T-cell (primary cell): ENCODE measurements at places on chromosomes 1 and 21.

- DNase-seq, result no peak
Observed at GRCh38 chr1:217354895-217355294, 276.0 kb downstream of the GPATCH2 start.

DNA sequence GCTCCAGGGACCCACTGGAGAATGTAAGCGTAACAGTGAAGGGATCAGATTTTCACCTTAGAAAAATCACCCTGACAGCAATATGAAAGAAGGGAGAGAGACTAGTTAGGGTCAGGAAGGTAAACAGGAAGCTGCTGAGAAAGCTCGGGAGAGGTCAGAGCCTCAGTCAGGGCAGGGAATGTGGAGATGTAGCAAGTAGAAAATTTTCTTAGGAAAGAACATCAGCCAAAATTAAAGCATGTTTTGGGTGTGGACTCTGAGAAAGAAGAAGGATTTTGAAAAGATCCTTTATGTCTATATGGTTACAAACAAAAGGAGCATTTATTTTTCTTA lies 16.7 kb upstream of the ERICH3 start:
- no peak for DNase-seq

DNA sequence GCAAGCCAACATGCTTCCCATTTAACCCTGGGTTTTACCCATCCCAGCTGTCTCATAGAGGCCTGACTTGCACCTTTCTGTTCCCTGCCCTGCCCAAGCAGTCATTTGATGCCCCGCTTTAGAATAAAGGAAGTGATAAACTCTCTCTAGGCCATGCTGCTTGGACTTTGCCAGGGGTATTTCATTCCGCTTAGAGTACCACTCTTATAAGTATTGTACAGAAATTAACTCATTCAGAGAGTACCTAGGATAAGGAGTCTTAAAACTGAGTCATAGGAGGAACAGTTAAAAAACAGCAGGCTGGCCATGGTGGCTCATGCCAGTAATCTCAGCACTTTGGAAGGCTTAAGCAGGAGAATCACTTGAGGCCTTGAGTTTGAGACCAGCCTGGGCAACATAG lies 21.0 kb upstream of the LYST start:
- no peak for DNase-seq

- no peak for DNase-seq
Observed at GRCh38 chr1:64263335-64263734, 59.9 kb downstream of the UBE2U start.

- DNase-seq, result no peak
Observed at GRCh38 chr1:156281693-156282478, 739 bp downstream of the SMG5 start.

- no peak for DNase-seq
Observed at GRCh38 chr1:203440771-203441170, 34.8 kb upstream of the PRELP start.

GRCh38 chr1:7299329-7299799 lies 471.7 kb upstream of the VAMP3 start:
- no peak for DNase-seq

- DNase-seq, result no peak
Observed at GRCh38 chr1:94755675-94756074, 64.5 kb upstream of the SLC44A3 start.

DNA sequence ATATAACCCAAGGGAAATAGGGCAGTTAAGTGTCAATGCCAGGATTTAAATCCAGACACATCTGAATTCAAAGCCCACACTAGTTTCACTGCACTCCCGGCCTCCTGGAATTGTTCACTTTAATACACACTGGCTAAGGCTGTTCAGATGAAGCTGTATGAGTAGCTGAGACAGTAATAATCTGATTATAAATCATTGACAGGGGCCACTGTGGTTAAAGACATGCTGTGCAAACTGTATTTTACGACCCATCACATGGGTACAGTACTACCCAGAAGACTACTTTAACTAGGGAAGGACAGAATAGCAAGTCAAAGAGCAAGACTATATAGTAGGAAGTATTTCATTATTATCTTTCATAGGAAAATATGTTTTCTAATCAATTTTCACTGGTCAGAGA lies 16.1 kb upstream of the NTNG1 start:
- no peak for DNase-seq

GRCh38 chr1:91584878-91585277 lies 84.2 kb downstream of the CDC7 start:
- no peak for DNase-seq

- DNase-seq, result no peak
Observed at GRCh38 chr1:107414550-107414949, 273.7 kb downstream of the NTNG1 start.

GRCh38 chr1:176800978-176801513 lies 338.1 kb downstream of the PAPPA2 start:
- no peak for DNase-seq

DNA sequence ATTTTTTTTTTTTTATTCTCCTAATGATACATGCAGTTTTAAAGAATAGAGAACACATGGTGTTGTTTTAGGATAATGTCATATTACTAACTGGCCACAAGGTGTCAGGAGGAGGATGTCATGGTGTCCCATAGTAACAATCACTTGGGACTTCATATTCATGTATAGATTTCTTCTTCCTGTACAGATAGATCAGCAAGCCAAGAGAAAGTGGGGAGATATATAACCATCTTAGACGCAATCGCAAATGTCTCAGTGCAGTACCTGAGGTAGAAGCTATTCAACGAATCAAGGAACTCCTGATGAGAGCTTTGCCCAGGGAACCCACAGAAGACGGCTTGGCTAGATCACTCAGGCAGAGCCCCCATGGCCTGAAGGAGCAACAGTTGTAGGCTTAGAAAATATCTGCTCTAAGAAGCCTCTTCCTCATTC lies 12.3 kb downstream of the OR2T11 start:
- DNase-seq, result no peak

DNA sequence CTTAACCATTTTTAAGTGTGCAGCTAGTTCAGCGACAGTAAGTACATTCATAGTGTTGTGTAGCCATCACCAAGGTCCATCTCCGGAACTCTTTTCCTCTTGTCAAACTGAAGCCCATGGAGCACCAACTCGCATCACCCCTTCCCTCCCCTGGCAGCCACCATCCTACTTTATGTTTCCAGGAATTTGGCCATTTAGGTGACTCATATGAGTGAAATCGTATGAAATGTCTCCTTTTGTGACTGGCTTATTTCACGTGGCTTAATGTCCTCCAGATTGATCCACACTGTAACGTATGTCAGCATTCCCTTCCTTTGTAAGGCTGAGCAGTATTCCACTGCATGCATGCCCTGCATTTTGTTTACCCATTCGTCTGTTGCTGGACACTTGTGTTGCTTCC lies 2.5 kb downstream of the COL6A2 start:
- no peak for DNase-seq

DNA sequence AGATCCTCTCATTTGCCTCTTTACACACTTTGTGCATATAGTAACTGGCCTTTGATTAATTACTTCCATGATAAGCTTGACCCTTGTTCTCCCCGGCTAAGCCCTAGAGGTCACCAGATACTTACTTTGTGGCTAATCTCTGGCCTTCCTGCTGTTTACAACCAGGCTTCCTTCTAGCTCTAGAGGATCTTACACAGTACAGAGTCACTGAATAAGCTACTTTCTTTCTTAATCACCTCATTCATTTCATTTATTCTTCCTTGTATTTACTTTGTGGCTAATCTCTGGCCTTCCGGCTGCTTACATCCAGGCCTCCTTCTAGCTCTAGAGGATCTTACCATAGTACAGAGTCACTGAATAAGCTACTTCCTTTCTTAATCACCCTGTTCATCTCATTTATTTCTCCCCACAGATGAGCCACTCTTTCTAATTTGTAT lies 144.3 kb upstream of the C1orf21 start:
- DNase-seq, result no peak

- no peak for DNase-seq
Observed at GRCh38 chr21:17532292-17532691, 19.4 kb downstream of the CXADR start.

- no peak for DNase-seq
Observed at GRCh38 chr1:64650411-64650810, 94.5 kb upstream of the RAVER2 start.

- no peak for DNase-seq
Observed at GRCh38 chr1:235448616-235449015, 55.6 kb downstream of the B3GALNT2 start.
